Pons (tissue), 1 donor: ENCODE measurements at places on chromosomes 2 and 18.
A peak's percentile ranks its signal among the peaks of the same experiment; 100 is the strongest.

DNA sequence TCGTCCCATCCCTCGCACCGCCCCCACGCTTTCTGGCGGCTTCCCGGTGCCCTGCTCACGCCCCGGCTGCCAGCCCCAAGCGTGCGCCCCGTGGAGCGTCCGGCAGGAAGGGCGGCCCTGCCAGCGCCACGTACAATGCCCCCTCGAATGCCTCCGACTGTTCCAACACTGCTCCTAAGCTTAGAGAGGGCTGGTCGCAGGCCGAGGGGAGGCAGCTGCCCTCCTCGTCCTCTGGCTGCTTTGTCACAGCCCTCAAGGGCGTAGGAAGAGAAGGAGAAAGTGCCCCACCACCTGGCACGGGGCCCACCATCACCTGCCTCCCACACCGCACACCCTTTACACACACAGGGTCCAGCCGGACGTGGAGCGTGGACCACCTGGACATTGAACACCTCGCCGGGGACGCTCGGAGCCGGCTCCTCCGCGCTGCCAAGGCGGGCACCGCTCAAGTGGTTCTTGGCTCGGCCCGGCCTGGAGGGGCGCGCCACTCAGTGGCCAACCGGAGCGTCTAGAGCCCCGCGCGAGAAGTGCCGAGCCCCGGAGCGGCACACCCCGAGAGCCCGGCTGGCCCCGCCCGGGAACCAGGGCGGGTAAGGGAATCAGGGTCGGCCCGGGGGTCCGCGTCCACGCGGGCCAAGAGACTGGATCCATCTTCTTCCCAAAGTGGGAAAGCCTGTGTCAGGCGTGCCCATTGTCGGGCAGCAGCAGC, 830 bp downstream of the DNER start:
- peak; percentile 60 for DNase-seq

DNA sequence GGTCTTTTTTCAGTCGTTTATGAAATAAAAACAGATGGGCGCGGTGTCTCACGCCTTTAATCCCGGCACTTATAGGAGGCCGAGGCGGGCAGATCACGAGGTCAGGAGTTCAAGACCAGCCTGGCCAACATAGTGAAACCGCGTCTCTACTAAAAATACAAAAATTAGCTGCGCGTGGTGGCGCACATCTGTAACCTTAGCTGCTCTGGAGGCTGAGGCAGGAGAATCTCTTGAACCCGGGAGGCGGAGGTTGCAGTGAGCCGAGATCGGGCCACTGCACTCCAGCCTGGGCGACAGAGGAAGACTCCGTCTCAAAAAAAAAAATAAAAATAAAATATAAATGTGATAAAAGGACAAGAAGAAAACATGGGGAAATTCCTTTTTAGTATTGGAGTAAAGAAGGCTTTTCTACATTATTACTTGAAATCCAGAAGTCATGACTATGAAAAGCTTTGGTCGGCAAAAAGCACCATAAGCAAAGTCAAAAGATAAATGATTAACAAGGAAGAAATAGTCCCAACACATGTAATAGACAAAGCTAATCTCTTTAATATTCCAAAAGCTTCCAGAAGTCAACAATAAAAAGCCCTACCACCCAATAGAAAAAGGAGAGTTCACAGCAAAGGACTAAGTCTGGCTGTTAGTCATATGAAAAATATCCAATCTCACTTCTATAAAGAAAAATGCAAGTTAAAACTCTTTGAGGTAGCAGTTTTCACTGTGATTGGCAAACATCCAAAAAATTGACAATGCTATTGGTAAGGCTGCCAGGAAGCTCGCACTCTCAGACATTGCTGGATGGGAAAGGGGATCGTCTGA, 1.4 kb upstream of the FAM168B start:
- peak; percentile 20 for DNase-seq

DNA sequence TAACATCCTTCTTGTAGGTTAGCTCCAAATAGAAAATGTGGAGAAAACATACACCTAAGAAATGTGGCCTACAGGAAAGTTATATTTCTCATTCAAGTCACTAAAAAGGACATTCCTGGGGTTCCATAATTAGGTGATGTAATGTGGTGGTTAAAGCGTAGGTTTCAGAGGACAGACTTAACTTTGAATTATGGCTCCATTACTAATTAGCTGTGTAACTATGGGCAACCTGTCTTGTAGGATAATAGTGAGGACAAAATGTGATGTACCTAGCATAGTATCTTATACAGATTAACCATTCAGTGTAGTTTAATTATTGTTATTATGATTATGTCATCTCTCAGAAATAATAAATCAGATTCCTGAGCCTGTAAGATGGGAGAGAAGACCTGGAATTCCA, 602.5 kb downstream of the TSN start:
- DNase-seq: no peak

- DNase-seq: no peak
Measured at GRCh38 chr2:191567206-191567605, 110.7 kb upstream of the NABP1 start.

DNA sequence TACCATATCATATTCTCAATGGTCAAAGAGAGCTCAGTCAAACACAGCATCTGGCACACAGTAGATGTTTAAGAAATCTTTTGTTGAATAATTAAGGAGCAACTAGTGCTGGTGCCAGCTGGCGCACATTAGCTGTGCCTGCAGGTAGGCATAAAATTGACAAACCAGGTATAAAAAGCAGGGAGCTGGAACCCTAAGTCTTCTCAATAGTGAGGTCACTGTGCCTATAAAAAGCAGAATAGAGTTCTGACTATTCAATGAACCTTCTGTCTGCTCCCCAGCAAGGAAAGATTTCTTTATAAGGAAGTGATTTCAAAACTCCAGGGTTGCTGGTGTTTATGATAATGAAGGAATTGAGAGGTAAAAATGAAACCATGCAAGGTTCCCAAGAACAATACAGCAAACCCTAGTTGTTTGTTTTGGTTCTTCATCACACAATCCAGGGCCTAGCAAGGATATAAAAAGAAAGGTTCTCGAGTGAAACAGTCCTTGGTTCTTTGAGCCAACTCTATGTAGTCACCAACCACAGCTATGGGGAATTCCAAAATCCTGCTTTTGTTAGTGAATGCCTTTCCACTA, 76.1 kb downstream of the THADA start:
- peak; percentile 50 for DNase-seq

- DNase-seq: no peak
Measured at GRCh38 chr2:12867631-12868287, 151.0 kb downstream of the TRIB2 start.

DNA sequence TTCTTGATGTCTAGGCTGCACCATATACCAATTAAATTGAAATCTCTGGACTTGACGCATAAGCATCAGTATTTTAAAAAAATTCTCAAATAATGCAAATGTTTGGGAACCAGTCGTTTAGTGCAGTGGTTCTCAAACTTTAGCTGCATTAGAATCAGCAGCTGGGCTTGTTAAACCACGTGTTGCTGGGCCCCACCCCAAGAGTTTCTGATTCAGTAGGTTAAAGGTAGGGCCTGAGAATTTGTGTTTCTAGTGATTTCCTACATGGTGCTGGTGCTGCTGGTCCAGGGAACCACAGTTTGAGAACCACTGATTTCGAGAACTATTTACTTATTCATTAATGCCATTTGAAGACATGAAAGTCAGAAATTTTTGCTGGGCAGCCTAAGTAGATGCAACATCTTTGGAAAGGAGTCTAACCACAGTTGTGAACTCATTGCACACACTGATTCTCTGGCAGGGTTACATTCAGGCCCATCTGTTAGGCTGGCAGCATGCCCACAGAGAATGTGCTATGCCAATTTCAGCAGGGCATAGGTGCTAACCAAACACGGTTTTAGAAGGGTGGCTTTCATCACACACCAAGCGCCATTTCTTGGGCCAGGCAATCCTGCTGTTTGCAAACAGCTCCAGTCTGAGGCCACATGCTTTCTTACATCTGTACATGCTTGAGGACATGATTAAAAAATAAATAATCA, 26.4 kb upstream of the ATP5MC3 start:
- DNase-seq: peak; percentile 15

DNA sequence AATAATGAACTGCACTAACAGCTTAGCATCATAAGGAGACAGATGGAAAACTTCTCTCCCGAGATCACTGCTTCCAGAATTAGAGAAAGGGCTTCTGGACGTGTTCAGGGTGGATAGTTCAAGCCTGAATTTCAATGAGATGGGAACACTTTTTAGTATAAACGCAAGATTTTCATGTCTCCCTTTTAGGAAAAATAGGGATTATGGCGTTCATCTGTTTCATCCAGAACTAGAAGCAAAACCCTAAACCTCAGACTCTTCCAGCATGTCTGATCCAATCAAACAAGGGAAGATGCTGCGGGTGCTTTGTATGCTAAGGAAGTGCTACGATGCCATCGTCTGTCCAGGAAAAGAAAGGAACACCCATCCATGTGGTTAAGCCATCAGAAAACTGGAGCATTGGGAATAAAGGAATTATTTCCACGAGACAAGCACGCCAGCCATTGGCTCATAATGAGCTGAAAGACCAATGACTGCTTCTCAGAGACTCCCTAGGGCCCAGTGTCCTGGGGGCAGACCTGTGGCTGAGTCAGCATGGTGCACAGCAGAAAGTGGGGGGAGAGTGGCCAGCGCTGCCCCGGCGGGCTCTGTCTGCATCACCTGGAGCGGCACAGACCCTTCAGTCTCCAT, 65.9 kb upstream of the AFF3 start:
- peak; percentile 38 for DNase-seq

DNA sequence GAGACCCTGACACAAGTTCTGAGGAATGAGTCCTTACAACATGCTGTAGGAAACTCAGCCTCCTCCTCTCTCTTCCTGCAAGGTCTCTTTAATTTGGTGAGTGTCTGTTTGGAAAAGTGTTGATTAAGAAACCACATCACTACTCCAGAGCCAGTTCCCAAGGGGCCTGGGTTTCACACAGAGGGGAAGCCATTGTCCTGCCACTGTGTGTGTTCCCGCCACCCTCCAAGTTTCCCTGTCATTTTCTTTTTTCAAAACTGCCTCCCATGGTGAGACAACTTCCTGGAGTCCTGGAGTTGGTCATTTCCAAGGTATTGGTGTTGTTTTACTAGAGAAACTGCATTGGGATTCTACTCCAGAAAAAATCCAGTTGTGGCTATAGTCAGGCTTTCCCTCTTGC, 232.0 kb upstream of the PARD3B start:
- DNase-seq: no peak

DNA sequence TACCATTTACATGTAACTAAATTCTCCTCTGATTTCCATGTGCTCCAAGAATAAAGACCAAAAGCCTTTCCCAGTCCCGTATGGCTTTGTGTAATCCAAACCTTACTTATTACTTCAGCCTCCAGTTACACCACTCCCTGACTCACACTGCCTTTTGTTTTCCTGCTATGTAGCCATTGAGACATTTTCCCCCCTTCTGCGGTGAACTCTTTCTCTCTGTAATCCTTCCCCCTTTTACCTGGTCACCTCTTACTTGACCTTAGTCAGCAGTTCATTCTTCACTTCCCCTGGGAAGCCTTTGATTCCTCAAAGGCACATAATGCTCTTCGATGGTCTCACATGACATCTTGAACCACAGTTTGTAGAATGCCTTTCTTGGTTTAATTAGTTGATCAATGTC, 256.0 kb upstream of the FANCL start:
- DNase-seq: no peak

DNA sequence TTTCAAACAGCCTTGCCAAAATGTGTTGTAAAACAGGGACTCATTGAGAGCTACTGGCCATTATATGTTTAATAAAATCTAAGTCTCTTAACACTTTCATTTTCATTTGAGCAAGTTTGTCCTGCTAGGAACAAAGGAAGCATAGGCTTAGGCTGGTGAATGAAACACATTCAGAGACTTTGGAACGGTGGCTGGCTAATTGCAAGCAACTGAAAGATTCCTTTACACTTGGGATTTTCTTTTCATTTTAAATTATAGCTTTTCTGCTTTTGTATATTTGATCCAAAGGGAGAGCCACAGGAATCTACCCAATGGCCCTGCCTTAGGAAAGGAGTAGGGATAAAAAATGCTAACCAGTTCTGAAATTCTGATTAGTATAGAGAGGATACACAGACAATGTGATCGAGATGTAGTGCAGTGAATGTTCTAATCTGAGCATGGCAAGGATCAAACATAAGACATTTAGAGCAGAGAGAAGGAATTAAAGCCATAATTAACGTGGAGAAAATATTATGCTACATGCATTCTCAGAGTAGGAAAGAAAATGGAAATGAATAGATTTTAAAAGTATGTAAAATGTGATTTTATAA, 911.4 kb upstream of the SLC39A10 start:
- peak; percentile 31 for DNase-seq

GRCh38 chr2:133489641-133490410, 78.4 kb downstream of the NCKAP5 start:
- DNase-seq: no peak

- DNase-seq: peak; percentile 82
Measured at GRCh38 chr2:25586726-25587144, 86.6 kb downstream of the DTNB start.

GRCh38 chr2:230898713-230899091, 26.3 kb downstream of the GPR55 start:
- DNase-seq: no peak

DNA sequence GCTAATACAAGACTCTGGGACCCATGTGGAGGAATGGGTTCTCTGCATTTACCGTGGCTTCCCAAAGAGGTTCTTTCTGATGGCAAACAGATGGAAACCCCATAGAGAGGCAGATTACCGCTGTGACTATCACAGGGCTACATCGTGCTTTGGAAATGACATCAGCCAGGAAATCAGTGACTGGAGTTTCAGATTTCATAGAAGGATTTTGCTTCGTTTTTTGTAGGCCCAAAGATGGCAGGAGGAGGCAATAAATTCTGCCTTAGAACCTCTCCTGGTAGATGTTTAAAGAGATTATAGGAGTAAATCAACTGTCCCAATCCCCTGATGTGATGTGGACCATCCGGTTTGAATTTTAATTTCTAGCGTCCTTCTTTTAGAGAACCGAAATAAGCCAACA, 214.1 kb downstream of the AGPS start:
- DNase-seq: no peak

- DNase-seq: peak; percentile 71
Measured at GRCh38 chr2:1707771-1708418, 36.4 kb downstream of the PXDN start.

GRCh38 chr2:237309416-237309815, 104.5 kb downstream of the COL6A3 start:
- DNase-seq: no peak

DNA sequence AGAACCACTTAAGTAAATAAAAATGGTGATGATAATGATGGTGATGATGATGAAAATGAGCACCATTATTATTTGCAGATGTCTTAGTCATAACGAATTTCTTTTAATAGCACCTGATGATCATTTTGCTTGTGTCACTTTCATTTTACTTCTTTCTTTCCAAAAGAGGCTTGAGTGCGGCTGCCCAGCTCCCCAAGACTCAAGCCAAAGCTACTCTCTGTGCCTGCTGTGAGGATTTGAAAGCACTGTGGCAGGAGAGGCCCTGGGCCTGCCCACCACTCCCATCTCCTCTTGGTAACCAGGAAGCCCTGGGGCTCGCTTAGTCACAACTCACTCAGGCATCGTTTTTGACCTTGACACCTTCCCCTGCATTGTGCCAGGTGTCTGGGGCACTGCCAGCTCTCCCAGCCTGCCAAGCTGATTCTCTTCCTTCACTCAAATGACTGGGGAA, 41.2 kb downstream of the RPL37A start:
- no peak for DNase-seq

GRCh38 chr2:108594982-108595464, 60.8 kb downstream of the LIMS1 start:
- no peak for DNase-seq
